Activated CD4-positive, alpha-beta T cell treated with anti-CD3 and anti-CD28 coated beads, Interleukin-2, amount 50 U/mL, for 1 hour (primary cell): ENCODE measurements at places on chromosomes 7 and 10.

DNA sequence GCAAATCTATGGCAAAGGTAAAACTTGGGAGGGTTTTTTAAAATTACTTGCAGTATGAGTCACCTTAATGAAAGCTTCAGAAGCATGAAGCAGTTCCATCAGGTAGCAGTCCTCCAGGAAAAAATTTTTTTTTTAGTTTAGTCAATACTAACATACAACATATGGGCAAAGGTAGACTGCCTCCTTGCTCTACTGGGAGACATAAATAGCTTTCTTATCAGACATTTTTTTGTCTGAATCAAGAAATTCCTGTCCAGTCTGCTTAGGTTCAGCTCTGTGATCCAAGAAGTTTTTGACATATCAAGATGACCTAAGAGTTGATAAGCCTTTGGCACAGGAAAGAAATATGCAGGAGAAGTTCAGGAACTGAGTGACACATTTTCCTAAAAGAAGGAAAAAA, 171.5 kb upstream of the TCF7L2 start:
- no peak for DNase-seq

GRCh38 chr10:81963606-81964005, 88.6 kb downstream of the NRG3 start:
- no peak for DNase-seq

- no peak for DNase-seq
Measured at GRCh38 chr10:44424957-44425356, 40.1 kb upstream of the CXCL12 start.

GRCh38 chr7:18429547-18429946, 66.0 kb upstream of the HDAC9 start:
- no peak for DNase-seq

GRCh38 chr7:55977831-55978230, 13.4 kb downstream of the NIPSNAP2 start:
- DNase-seq = no peak

- DNase-seq = no peak
Measured at GRCh38 chr10:94725871-94726270, 36.6 kb upstream of the CYP2C19 start.

- DNase-seq = no peak
Measured at GRCh38 chr10:44907556-44907955, 3.6 kb upstream of the TMEM72 start.

- no peak for DNase-seq
Measured at GRCh38 chr10:107033799-107034422, 130.6 kb downstream of the SORCS1 start.
